ENCODE measurements at places on chromosomes 13 and 19.

GRCh38 chr19:39506598-39506943 is 7.8 kb downstream of the DLL3 start:
- DNase-seq, result no peak

GRCh38 chr19:11380653-11381537 is 3.2 kb downstream of the EPOR start:
- peak; percentile 97 for DNase-seq

- DNase-seq, result no peak
Measured at GRCh38 chr13:33109271-33109697, 93.1 kb downstream of the KL start.

- DNase-seq, result no peak
Measured at GRCh38 chr13:106056851-106057250, 478.6 kb downstream of the EFNB2 start.

GRCh38 chr13:35927567-35928021 is 203.6 kb downstream of the DCLK1 start:
- DNase-seq, result no peak

GRCh38 chr19:11279505-11280236 is 16.3 kb upstream of the TSPAN16 start:
- DNase-seq, result peak; percentile 89

- DNase-seq, result no peak
Measured at GRCh38 chr13:100240109-100240779, 151.4 kb downstream of the PCCA start.

GRCh38 chr13:106986033-106986484 is 418.1 kb upstream of the ARGLU1 start:
- no peak for DNase-seq

DNA sequence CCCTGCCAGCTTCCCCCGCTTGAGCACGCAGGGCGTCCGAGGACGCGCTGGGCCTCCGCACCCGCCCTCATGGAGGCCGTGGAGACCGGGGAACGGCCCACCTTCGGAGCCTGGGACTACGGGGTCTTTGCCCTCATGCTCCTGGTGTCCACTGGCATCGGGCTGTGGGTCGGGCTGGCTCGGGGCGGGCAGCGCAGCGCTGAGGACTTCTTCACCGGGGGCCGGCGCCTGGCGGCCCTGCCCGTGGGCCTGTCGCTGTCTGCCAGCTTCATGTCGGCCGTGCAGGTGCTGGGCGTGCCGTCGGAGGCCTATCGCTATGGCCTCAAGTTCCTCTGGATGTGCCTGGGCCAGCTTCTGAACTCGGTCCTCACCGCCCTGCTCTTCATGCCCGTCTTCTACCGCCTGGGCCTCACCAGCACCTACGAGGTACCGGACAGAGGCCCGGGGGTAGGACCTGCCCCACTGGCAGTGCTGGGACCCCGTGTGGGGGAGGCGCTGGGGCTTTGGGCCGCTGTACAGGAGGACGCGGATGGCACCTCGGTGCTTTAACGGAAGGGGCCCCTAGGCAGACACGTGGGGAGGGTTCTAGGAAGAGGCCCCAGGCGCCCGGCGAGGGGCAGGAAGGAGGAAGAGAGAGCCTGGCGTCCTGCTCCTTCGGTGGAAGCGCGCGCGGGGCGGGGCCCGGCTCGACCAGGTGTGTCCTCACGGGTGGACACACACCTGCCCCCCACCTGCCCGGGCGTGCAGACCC is 681 bp downstream of the SLC5A5 start:
- peak; percentile 51 for DNase-seq

- DNase-seq, result no peak
Measured at GRCh38 chr19:1698636-1699035, 46.2 kb upstream of the TCF3 start.

DNA sequence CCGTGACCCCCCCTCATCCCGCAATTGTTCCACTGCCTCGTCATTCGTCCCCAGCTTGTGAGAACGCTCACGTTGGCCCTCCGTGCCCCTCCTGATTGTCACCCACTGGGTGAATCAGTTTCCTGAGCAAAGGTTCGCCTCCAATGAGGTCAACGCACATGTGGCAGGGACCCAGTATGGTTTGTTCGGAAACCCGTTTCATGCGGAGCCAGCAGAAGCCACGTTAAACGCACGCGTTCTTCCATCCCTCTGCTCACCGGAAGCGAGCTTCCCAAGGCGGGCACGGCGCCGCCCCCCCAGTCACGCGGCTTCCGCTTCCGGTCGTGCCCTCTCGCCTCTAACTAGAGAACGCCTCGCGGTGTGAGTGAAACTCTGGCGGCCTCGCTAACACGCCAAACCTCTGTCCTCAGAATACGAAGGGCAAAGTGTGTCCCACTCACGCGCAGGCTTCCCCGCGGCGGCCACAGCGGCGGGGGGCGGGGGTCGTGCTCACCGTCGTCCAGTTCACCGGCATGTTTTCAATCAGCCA is 18.0 kb upstream of the CFAP97D2 start:
- no peak for DNase-seq

DNA sequence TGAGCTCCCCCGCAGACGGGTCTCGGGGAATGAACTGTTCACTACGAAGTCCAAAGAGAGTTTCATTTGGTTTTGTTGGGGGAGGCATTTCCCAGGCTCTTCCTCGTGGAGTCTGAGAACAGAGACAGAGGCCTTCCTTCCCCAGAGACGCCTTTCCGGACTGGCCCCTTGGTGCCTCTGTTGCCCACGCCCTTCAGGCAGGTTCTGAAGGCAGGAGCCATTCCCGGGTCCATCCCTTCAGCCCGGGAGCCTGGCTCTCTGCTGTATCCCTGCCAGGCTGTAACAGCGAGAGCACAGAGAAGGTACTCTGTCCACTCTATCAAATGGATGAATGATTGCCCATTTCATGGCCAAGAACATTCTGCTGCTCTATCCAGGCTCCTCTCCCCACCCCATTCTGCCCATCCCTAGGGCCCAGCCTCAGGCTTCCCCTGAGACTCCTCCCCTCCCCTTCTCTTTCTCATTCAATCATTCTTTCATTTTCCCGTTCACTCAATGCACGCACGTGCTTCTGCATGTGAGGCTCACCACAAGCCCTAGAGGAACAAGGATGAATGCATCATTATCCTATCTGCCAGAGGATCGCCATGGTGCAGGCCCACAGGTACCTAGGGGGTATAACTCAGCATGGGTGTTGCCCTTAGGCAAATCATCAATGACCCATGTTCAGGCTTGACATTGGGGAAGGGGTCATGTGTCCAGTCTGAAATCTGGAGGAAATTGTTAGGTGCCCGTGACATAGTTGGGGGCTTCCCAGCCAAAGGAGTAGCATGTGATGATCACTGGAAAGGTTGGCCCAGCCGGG is 298.6 kb downstream of the ZNF536 start:
- DNase-seq, result no peak

DNA sequence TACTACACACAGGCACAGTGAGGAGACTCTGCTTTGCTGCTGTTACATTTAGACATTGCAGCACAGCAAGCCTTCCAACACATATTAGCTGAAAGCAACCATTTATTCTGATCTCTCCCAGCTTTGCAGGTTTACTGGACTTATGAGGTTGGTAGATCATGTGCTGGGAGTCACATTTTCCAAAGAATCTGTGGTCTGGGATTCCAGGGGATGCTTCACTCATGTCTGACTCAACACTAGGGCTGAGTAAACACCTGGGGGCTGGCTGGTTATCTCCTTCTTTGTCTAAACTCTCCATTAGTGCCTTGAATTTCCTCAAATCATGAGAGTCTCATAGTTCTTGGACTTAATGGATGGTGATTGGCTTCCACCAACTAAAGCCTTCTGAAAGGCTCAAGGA is 5.4 kb upstream of the LGALS13 start:
- no peak for DNase-seq

- DNase-seq, result no peak
Measured at GRCh38 chr13:93915269-93915809, 564.1 kb downstream of the DCT start.

- DNase-seq, result no peak
Measured at GRCh38 chr13:51957377-51958216, 53.7 kb downstream of the ATP7B start.

All from common myeloid progenitor, CD34-positive (primary cell).